A673 (cell line): ENCODE measurements at places on chromosomes 4 and X. TPM values are rescaled to one million over a fixed set of nuclear protein-coding genes. Genes with fewer than 3 reads are reported as not detected.

FGG gene
- total RNA-seq, result not detected in 2 replicates

KIF4A gene
- total RNA-seq, result 66.9 and 76.7 TPM in 2 replicates

NPFFR2 gene
- not detected in 2 replicates for total RNA-seq

HAND2 gene
- total RNA-seq, result 22.7 and 24.0 TPM in 2 replicates

LRCH2 gene
- total RNA-seq, result 4.2 and 4.8 TPM in 2 replicates

COL4A6 gene
- not detected in 2 replicates for total RNA-seq

GAGE12J gene
- not detected in 2 replicates for total RNA-seq

TDO2 gene
- total RNA-seq, result 0.70 and 1.0 TPM in 2 replicates

ADRA2C gene
- total RNA-seq, result 14.8 and 16.7 TPM in 2 replicates

CCNA2 gene
- total RNA-seq, result 99.0 and 105 TPM in 2 replicates

FUNDC1 gene
- total RNA-seq, result 41.0 and 44.2 TPM in 2 replicates

SASH3 gene
- total RNA-seq, result not detected in 2 replicates

CSAG1 gene
- total RNA-seq, result not detected in 2 replicates

SPANXN4 gene
- total RNA-seq, result not detected in 2 replicates

JCHAIN gene
- total RNA-seq, result not detected in 2 replicates

FAM47E gene
- total RNA-seq, result 0.21 TPM in 1 of 2 replicates, not detected in the other

F8A3 gene
- total RNA-seq, result 5.3 TPM in 2 replicates

MAGEB17 gene
- total RNA-seq, result 0.28 TPM in 1 of 2 replicates, not detected in the other

TRPC5OS gene
- not detected in 2 replicates for total RNA-seq

EGFL6 gene
- total RNA-seq, result not detected in 2 replicates

ITM2A gene
- 835 and 839 TPM in 2 replicates for total RNA-seq

ETDA gene
- total RNA-seq, result not detected in 2 replicates

CT47B1 gene
- not detected in 2 replicates for total RNA-seq

MAGED4B gene
- total RNA-seq, result 59.3 and 79.9 TPM in 2 replicates

MAOB gene
- total RNA-seq, result not detected in 2 replicates

HSFX3 gene
- not detected in 2 replicates for total RNA-seq

TRAM1L1 gene
- total RNA-seq, result 4.5 and 5.3 TPM in 2 replicates
